ENCODE measurements at places on chromosomes 4 and X. TPM values are rescaled to one million over a fixed set of nuclear protein-coding genes. Genes with fewer than 3 reads are reported as not detected.

- no peak for DNase-seq
- H3K27me3 ChIP-seq: no peaks in the 10 kb centered on the region
- no peaks in the 10 kb centered on the region for H3K4me1 ChIP-seq
- H3K27ac ChIP-seq: no peak overlapping the region
- H3K4me3 ChIP-seq: no peak overlapping the region
- H3K36me3 ChIP-seq: no peaks in the 10 kb centered on the region
Observed at GRCh38 chr4:139674875-139675550, 9.4 kb downstream of the MGST2 start.

DNA sequence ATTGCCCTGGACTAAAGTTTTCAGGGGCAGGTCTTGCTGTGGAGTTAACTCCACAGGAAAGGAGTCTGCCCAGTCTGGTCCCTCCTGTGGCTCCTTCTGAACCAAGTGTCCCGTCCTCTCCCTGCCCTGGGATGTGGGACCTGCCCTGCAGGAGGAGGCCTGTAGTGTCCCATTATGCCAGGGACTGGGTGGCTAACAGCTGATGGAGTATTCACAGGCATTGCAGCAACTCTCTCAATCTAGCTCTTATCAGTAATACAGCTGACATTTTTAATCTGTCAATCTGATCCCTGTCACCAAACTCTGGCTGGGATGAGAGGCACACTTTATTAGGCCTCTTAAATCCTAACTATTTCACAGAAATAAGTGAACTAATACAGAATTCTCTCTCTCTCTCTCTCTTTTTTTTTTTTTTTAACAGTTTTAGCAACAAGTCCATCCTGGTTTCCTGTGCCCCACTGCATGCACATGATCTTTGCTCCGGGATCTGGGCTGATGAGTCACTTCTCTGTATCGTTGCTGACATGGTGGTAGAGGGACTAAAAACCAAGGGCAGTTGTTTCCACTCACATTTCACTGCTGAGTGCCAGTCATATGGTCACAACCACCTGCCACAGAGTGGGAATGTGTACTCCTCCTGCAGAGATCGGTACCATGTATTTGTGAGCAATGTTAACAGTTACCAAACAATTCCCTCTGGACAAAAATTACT, 39.1 kb downstream of the HAND2 start:
- no peak for DNase-seq
- H3K27me3 ChIP-seq: no peaks in the 10 kb centered on the region
- H3K4me3 ChIP-seq: no peak overlapping the region

The HMGN5 gene
- total RNA-seq: 0.46 TPM

DNA sequence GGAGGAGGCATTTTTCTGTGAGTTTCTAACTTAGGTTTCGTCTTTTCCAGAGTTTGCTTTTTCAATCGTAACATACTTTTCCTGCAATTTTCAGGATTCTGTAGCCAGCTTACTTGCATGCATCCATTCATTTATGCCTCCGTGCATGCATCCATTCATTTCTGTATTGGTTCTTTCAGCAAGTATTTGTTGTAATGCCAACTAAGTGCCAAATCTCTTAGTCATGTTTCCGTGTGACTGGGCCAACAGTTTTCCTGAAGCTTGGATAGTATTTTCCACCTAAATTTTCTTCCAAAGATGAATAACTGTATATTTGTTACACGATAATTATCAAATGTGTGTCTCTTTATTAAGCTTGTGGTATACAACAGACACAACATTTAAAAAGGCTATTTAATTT, 41.5 kb downstream of the CBLL2 start:
- H3K27me3 ChIP-seq: no peaks in the 10 kb centered on the region
- H3K4me1 ChIP-seq: no peaks in the 10 kb centered on the region
- DNase-seq: no peak
- H3K27ac ChIP-seq: no peak overlapping the region
- H3K4me3 ChIP-seq: no peak overlapping the region

DNA sequence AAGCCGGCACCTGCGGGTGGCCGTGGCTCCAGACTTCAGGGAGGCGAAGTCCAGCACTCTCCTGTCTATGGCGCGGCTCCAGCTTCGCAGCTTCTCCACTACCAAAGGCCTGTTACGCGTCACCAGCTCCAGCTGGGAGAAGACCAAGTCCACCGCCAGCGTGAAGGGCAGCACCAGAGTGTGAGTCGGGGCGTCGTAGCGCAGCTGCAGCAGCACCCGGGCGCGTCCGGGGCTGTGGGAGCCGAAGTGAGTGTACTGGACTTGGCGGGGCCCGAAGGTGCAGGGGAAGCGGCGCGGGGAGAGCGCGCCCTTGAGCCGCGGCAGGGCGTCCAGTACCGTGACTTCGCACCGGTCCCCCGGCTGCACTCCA, 444 bp downstream of the FREM3 start:
- H3K27me3 ChIP-seq: no peaks in the 10 kb centered on the region
- no peak for DNase-seq
- no peak overlapping the region for H3K4me3 ChIP-seq
- H3K4me1 ChIP-seq: no peaks in the 10 kb centered on the region
- H3K27ac ChIP-seq: no peak overlapping the region

DNA sequence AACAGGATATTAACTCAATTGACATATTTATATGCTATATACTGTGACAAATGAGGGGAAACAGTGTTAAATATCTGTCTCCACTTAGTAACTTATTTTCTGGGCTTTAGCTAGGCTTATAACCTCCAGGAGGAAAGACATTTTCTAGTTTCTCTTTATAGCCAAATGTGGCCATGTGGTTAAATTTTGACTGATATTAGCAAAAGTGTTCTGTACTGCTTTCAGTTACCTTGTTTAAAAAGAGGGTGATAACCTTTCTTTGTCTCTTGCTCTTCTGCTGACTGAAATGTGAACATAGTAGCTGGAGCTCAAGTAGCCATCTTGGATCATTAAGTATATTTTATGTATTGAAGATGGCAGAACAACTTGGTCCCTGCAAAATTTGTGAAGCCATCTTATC, 253.7 kb downstream of the PDHA2 start:
- no peaks in the 10 kb centered on the region for H3K27me3 ChIP-seq
- H3K4me1 ChIP-seq: no peaks in the 10 kb centered on the region
- H3K36me3 ChIP-seq: no peaks in the 10 kb centered on the region
- no peak overlapping the region for H3K4me3 ChIP-seq
- no peak for DNase-seq
- no peak overlapping the region for H3K27ac ChIP-seq

The TMEM150C gene
- total RNA-seq: not detected

GRCh38 chr4:77023920-77024319, 51.9 kb downstream of the CCNI start:
- H3K4me1 ChIP-seq: no peaks in the 10 kb centered on the region
- H3K36me3 ChIP-seq: no peaks in the 10 kb centered on the region
- H3K27ac ChIP-seq: no peak overlapping the region
- no peak overlapping the region for H3K4me3 ChIP-seq
- H3K27me3 ChIP-seq: no peaks in the 10 kb centered on the region

GRCh38 chr4:112515198-112516065, 548 bp downstream of the NEUROG2 start:
- peaks cover 69% of the 10 kb centered on the region for H3K27me3 ChIP-seq
- no peak overlapping the region for H3K27ac ChIP-seq
- DNase-seq: no peak
- H3K4me3 ChIP-seq: peak overlapping the region; percentile 63

DNA sequence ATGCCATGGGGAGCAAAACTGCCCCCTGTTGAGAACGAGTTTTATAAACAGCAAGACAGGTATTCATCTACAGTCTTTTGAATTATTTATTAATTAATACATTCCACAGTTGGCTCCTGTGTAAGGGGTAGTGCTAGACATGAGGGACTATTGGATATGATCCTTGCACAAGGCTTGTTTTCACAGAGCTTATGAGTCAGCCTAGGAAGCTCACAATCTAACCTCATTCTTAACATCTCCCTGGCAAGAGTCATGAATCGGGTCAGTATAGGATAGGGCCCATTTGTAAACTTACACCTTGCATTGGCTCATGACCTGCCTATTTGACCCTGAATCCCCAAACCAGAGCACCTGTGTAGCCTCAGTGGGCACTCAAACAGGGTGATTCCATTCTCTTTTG, 209.1 kb upstream of the HCCS start:
- no peak overlapping the region for H3K4me3 ChIP-seq
- no peaks in the 10 kb centered on the region for H3K4me1 ChIP-seq
- no peaks in the 10 kb centered on the region for H3K36me3 ChIP-seq
- H3K27ac ChIP-seq: no peak overlapping the region
- no peaks in the 10 kb centered on the region for H3K27me3 ChIP-seq

The CXCL6 gene
- not detected for total RNA-seq

DNA sequence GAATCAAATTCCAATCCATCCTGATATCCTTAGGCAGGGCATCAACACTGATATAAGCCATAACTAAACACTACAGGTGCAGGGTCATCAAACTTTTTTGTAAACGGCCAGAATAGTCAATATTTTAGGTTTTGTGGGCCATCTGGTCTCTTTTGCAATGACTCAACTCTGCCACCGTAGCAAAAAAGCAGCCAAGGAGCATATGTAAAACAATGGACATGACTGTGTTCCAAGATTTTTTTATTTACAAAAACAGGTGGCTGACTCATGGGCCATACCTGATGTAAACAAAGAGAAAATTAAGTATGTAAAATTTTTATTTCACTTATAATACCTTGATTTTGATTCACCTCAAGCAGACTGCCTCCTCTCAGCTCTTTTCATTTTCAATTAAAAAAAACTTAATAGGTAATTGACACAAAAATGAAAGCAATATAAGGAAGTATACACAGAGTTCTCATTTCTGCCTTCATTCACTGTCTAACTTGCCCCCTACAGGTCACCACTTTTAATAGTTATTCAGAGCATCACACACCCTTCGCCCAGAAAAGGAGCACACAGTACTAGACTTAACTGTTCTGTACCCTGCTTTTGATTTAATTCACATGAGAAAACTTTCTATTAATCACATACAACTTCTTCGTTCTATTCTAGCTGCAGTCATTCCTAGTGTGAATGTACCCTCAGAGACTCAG, 35.3 kb upstream of the GPM6B start:
- H3K4me3 ChIP-seq: no peak overlapping the region
- no peaks in the 10 kb centered on the region for H3K36me3 ChIP-seq
- H3K27me3 ChIP-seq: no peaks in the 10 kb centered on the region
- H3K27ac ChIP-seq: no peak overlapping the region

The FUNDC2 gene
- total RNA-seq: 42.0 TPM

DNA sequence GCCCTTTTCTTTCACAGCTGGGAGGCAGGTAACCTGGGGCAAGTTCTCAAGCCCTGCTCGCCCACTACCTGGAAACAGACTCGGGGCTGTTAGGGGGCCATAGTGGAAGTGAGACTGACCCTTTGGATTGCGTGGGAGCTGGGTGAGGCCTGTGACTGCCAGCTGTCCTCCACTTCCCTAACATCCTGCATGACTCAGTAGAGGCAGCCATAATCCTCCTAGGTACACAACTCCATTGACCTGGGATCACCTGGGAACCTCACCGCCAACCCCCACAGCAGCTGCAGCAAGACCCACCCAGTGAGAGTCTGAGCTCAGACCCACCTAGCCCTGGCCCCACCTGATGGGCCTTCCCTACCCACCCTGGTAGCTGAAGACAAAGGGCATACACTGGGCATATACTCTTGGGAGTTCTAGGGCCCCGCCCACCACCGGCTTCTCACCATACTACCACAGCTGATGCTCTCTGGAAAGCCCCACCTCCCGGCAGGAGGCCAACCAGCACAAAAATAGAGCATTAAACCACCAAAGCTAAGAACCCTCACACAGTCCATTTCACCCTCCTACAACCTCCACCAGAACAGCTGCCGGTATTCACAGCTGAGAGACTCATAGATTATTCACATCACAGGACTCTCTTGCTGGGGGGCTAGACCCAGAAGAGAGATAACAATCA, 61.1 kb upstream of the DCTD start:
- no peaks in the 10 kb centered on the region for H3K27me3 ChIP-seq
- no peak for DNase-seq

GRCh38 chr4:166882221-166882620, 352.1 kb downstream of the SPOCK3 start:
- H3K4me3 ChIP-seq: no peak overlapping the region
- no peak overlapping the region for H3K27ac ChIP-seq
- no peaks in the 10 kb centered on the region for H3K36me3 ChIP-seq
